ENCODE measurements at places on chromosomes 13 and 19. TPM values are rescaled to one million over a fixed set of nuclear protein-coding genes. Genes with fewer than 3 reads are reported as not detected.

GRCh38 chr13:22837980-22838647 is 342.7 kb upstream of the SGCG start:
- DNase-seq = no peak

DNA sequence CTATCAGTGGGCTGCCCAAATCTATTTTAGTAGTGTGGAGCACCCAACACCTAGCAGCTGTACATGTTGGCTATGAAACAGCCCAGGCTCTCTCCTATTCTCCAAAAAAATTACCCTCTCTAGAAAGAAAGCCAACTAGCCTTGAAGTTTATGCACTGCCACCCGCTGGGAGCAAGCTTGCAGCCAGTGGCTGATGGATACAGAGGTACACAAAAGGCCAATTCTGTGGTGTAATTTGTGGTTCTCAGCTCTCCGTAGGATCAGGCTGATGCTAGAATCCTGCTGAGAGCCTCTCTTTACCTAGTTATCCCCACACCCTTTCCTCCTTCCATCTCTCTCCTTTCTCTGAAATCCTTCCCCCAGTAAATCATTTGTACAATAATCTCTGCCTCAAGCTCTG is 1120.7 kb downstream of the DIAPH3 start:
- DNase-seq = no peak

DNA sequence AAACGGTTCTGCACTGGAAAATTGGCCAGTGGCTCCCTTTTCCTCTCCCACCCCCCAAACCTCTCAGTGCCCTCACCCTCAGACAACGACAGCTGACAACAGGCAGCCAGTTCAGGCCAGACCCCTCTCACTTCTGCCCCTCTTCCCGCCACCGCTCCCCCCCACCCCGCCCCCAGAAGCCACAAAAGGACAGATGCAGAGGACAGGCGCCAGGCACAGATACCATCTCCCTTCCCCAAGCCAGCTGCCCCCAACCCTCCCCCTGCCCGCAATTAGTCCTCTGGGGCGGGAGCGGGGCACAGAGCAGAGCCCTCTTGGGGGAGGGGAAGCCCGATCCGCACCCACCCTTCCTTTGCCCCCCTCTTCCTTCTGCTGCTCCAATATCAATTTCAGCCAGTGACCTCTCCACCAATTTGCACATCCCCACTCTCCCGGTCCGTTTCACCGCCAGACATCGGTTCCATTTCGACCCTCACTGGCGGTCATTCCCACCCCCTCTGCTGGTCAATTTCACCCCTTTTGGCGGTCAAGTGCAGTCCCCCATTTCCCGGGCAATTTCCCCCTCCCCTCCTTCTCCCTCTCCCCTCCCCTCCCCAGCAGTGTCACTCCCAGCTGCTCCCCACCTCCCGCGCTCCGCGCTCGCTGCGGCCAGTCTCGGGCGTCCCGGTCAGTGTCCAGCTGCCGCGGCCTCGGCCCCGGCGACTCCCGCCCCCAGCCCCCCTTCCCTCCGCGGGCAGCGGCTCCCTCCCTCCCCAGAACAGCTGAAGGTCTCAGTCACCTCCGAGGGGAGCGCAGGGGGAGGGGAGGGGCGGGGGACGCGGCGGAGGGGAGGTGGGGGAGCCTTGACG is at the start of gene SHD:
Gene SHD (plus strand): TSS at position 848 of the 848 bp plus-strand sequence. CDS start 798 bp downstream, outside the sequence.
- no peak for DNase-seq

The C1QTNF9B gene
- total RNA-seq = not detected

The SLITRK6 gene
- total RNA-seq = 13.0 TPM
